ENCODE measurements at places on chromosomes 6 and 20.
A peak's percentile ranks its signal among the peaks of the same experiment; 100 is the strongest.

DNA sequence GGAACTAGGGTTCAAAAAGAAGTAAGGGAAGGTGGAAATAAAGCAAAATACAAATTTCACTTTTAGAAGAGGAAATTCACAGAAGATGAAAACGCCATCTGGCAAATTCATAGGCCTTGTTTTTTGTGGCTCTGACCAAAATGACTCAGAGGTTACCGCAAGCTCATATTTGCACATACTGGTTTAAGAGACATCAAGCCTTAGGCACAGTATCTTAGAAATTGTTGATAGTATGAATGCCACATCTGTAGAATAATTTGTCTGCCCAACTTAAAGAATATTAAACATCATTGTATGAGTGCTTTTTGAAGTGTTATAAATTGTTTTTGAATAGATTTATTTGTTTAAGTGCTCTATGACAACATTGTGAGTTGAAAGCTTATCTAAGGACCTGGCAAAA is 10.6 kb downstream of the TAAR1 start:
- DNase-seq, result no peak

DNA sequence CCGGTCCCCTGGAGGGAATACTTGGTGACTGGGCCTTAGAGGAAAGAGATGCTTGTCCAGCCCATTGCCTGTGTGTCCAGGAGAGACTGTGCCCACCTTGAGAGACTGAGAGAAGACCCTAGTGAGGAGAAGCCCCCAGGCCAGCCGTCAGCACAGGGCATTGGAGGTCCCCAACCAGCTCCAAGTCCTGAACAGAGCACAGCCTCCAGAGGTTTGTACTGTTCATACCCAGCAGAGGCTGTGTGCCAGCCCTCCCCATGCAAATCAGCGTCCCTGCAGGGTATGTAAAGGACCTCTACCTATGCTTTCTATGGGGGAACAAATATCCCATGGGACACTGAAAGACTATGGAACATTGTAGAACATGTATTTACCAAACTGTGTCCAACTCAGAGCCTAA is 8.4 kb downstream of the HLA-E start:
- no peak for DNase-seq

GRCh38 chr6:168871642-168872315 is 381.9 kb downstream of the THBS2 start:
- DNase-seq, result no peak

- peak; percentile 4 for DNase-seq
Observed at GRCh38 chr20:43507150-43508080, at the start of gene L3MBTL1. Gene L3MBTL1, plus strand, starts transcription at chr20:43507697. Its CDS starts 5,807 bp downstream, at chr20:43513504.

- DNase-seq, result no peak
Observed at GRCh38 chr20:5848711-5849505, 98.7 kb downstream of the SHLD1 start.

DNA sequence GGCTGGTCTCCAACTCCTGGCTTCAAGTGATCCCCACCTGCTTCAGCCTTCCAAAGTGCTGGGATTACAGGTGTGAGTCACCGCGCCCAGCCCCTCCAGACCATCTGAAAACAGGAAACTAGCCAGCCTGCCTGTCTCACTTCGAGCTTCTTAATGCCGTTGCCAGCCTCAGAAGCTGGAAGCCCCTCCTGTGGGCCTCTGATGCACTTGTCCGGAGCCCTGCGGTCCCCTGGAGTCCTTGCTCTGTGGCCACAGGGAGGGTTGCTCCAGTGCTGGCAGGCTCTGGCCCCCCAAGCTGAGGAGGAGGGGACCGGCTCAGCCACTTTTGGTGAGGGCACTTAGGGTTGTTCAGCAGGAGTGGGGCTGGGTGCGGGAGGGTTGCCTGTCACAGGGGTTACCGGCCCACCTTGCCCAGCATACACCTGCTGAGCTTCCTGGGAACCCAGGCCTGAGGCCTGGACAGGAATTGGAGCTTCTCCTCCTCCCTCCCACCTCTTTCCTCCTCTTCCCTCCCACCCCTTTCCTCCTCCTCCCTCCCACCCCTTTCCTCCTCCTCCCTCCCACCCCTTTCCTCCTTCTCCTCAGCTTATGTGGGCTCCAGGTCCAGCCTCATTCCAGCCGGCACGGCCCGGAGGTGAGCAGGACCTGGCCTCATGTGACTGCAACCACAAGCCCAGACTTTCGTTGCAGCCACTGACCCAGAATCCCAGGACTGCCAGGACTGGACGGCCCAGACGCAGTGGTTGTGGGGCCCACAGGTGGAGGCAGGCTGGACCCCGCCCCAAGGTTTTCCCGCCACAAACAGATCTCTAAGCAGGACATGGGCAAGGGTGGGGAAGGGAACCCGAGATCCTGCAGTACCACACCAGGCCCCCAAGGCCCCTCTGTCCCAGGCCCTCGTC is 9.4 kb upstream of the BIRC7 start:
- no peak for DNase-seq

DNA sequence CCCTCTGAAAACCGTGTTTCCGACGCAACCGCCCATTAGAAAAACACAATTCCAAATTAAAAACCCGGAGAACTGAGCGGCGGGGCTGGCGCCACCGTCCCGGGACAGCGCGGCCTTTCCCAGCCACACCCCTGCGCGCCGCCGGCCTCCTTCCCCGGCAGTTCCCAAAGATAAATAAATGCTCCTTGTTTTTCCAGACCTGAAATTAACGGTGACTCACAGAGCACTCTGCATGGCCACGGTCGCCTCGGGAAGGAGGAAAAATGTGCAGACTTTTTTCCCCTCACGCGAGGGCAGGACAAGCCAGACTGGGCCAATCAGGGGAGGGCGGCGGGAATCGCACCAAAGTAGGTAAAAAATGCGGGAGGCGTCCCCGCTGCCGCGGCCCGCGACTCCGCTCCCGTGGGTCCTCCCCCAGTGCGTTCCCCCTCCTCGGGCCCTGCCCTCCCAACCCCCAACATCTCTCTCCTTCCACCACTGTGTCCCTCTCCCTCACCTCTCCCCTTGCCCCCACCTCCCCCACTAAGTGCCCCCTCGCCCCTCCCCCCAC is 828 bp upstream of the DSTN start:
- peak; percentile 8 for DNase-seq

GRCh38 chr6:139308286-139308916 is 16.6 kb upstream of the TXLNB start:
- no peak for DNase-seq

- DNase-seq, result no peak
Observed at GRCh38 chr6:31049518-31049917, 39.2 kb downstream of the MUC22 start.

- DNase-seq, result no peak
Observed at GRCh38 chr20:37526839-37527637, 638 bp downstream of the BLCAP start.

GRCh38 chr6:125835221-125835744 is 44.5 kb downstream of the NCOA7 start:
- DNase-seq, result no peak

DNA sequence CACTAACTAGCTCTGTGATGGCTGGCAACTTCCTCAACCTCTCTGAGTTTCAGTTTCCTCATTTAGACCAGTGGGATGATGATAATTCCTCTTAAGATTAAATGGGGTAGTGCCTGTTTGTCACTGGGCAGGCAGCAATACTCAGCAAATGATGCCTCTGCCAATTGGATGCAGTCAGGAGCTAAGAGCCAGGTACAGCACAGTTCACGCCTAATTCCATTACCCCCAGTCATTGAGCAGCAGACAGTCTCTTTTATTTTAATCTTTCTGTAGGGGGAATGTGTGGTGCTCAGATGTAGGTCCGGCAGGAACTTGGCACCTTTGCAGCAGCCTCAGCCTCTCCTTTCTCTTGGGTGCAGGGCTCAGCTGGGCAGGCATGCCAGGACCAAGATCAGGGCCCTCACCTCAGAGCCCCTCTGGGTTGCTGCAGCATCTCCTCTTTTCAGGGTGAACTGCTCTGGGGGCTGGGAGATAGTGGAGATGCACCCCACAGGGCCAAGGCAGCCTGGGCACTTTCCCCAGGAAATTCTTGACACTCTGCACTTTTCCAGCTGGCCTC is 243.8 kb downstream of the LRFN2 start:
- no peak for DNase-seq

- DNase-seq, result peak; percentile 38
Observed at GRCh38 chr6:14270925-14271788, 153.6 kb downstream of the CD83 start.

GRCh38 chr6:34484391-34484790 is 18.5 kb downstream of the PACSIN1 start:
- DNase-seq, result no peak

GRCh38 chr20:62517168-62517567 is 41.4 kb upstream of the GATA5 start:
- no peak for DNase-seq

- no peak for DNase-seq
Observed at GRCh38 chr6:95636552-95637431, 59.5 kb downstream of the MANEA start.

DNA sequence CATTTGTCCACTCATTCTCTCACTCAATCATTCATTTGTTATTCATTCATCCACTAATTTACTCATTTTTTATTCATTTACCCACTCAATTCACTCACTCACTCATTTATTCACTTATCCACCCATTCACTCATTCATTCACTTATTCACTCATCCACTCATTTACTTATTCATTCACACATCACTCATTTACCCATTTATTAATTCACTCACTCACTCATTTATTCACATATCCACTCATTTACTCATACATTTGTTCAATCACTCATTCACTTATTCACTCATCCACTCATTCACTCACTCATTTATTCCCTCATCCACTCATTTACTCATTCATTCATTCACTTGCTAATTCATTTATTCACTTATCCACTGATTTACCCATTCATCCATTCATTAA is 129.1 kb downstream of the TTLL2 start:
- no peak for DNase-seq

DNA sequence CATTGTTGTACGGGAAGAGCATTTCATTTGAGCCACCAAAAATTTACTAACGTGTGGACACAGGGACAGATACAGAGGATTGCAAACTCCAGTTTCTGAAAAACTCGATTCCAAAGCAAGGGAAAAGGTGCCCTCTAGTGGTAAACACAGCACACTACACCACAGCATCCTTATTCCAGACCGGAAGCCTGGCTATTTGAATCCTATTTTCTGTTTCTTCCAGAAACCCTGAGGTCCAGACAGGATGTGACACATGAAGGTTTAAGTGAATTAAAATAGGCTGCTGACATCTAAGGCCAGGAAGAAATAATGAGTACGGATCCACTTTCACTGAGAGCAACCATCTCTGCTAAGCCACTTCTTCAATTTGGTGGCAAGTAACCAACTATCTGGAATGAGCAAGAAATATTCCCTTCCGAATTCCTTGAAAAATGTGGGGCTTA is 31.8 kb upstream of the GMPR start:
- DNase-seq, result peak; percentile 33

DNA sequence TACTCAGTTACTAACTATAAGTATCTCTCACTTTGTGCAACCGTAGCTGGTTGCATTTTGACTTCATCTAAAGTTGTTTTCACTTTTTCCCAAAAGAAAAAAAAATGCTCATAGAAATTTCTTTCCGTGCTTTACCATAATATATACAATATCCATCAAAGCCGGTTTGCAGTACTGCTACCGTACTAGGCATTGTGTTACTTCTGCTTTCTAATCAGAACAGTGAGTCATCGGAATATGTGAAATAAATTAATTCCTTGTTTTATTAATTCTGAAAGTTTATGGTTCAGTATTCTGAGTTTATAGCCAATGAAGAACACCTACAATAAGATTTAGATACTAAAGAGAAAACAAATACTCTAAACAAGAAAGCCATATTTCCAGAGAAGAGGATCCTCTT is 72.5 kb downstream of the TNFRSF21 start:
- no peak for DNase-seq

DNA sequence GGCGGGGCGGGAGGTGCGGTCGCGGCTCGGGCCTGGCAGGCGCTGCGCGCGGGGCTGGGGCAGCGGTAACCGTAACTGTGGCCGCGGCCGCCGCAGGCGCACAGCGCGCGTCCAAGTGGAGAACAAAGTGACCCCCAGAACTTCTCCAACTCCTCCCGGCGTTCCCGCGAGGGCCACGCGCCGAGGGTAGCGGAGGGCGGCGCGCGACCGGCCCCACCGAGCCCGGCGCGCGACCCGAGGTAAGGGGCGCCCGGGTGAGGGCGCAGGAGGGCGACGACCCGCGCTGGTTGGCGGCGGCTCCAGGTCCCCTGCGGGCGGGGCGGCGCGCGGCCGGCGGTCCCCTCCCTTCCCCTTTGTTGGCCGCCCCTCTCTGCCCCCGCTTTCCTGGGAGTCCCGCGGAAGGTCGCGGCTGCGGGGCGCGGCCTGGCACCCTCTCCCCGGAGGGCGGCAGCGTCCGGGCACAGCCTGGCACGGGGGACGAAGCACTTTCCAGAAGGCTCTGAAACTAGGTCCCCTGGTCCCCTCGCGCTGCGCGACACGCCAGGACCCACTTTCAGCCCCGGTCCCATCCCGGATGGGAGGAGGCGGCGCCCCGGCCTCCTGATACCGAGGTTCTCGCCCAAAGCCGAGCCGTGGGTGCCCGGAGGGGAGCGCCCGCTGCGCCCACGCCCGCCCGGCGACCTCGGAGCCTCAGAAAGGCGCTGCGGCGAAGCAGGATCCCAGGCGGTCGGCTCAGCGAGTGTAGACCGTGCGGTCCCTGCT is at the start of gene TIAM2:
TSS of gene TIAM2 (plus strand) at position 62 of the 762 bp plus-strand sequence. CDS start 133,909 bp downstream, outside the sequence.
- DNase-seq, result peak; percentile 27

DNA sequence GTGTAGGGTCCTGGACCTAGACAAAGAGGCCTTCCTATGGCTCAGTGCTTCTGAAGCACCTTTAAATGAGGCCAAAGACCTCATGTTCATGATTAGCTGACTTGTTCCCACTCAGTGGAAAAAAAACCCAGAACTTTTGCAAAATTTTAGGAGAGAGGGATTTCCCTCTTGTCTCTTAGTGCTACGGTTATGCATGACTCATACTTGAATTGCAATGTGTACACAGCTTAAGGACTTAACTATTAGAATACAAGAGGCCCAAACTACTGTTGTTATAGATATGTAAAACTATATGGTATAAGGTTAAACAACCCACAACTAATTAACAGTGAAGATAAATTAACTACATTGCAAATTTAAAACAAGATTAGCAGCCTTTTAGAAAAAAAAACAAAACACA is 32.3 kb upstream of the HLA-A start:
- DNase-seq, result no peak

GRCh38 chr6:130671577-130671976 is 155.6 kb upstream of the SMLR1 start:
- DNase-seq, result no peak

DNA sequence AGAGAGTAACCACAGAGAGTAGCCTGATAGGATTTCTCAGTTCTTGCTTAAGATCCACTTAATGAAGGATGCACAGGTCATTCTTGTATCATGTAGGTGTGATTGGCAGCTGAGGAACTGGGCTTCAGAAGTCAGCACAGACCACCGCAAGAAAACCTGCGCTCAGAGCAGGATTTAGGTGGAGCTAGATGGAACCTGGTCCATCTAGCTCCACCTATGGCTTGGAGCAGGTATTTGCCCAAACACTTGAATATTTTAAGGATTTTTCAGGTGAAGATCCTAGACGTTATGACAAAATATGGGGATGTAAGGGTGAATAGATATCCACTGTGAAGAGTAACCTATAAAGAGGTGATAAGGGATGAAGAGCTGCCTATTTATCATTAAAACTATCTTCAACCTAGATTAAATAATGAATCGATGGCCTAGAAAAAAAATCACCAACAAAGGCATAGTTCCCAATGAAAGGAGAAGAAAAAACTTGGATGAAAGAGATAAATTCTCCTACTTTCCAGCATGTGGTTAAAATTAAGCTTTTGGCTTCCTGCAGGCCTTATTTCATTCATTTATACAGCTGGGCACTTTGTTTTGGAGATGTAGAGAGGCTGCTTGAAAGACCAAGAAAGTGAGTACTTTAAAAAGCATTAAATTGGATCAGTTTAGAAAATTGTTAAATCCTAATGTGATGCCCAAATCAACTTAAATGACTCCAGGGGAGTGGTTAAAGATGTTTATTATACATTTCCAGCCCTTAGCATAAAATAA is 778.4 kb upstream of the GJE1 start:
- no peak for DNase-seq

GRCh38 chr6:25713824-25714223 is 40.7 kb upstream of the SLC17A4 start:
- no peak for DNase-seq

All from activated naive CD4-positive, alpha-beta T cell treated with Interleukin-2 at 50 U/mL for 16 hours (primary cell).